Type B pancreatic cell (in vitro differentiated cells): ENCODE measurements at places on chromosomes 12 and 14.

GRCh38 chr12:11508699-11509098, 113.3 kb upstream of the PRB2 start:
- no peak for DNase-seq

DNA sequence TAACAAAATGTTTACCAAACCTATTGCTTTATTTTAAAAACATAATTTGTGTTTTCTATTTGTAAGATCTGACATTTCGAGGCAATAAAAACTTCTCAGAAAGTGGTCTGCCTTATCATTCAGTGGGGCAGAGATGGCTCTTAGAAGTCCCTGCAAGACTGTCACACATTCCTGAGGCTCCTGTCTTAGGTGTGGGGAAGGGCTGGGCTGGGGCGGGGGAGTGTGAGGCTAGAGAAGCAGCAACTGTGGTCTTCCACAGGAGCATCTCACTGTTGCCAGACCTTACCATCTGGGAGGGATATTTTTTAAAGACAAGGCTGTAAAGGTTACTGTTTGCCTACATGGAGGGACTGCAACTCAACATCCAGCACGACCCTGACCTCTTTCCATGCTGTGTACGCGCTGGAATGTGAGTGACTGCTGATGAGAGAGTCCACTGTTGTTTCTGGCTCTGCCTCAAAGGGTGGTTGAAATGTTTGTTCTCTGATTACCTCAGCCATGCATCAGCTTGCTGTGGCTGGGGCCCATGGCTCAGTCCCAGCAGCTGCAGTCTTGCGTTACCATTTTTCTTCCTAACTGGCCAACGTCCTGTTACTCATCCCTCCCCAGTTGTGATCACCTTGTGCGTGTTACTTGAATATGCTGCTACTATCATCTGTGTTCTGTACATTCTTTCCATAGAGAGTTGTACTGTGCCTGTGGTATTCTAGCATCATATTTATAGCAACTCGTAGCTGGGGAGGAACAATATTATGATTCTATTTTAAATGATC, 12.4 kb downstream of the ERG28 start:
- DNase-seq = no peak

DNA sequence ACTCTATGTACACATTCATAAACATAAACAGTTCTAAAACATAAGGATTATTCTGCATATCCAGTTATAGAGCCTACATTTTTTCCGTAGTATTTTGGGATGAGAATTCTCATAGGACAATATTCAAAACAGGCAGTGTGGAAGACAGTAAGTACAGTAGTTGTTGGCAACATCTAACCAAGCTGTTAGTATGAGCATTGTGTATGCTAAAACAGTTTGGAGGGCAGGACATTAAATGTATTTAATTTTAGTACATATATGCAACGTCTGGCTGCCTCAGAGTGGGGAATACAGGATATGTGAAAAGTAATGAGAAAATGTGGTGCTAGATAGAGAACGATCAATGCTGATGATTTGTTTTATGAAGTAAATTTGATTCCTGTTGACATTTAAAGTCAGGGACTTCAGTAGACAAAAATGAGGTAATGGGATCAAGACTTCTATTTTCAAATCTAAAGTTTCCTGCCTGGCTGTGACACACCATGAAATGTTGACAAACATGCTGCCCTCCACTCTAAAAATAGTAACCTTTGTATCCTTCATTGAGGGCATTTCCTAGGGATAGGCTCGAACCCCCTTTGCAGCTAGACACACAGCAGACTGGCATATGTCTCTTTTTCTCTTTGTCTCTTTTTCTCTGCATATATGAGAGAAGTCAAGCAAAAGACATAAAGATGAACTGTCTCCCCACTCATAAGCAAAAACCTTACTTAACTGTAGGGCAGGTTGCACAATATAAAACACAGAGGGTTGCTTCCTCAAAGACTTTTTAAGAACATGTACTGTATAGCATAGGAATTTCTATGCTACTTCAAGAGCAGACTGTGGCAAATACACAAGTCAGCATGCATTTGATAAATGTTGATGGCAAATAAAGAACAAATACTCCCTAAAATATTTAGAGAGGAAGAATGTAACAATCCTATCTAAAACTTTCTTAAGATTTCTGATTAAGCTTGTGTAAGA, 75.5 kb upstream of the GTF2A1 start:
- no peak for DNase-seq

DNA sequence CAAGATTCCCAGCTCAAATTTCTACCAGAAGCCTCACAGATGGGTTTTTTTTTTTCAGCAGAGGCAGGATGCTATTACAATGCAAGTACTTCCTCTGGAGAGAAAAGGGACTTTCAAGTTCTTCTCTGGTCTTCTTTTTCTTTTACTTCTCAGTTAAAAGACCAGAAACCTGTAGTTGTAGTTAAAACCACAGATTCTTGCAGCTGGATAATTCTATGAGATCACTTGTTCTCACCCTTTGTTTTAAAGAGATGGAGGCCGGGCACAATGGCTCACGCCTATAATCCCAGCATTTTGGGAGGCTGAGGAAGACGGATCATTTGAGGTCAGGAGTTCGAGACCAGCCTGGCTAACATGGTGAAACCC, 47.6 kb upstream of the OVCH1 start:
- no peak for DNase-seq

GRCh38 chr12:94671917-94672316, 21.6 kb upstream of the TMCC3 start:
- DNase-seq = no peak

DNA sequence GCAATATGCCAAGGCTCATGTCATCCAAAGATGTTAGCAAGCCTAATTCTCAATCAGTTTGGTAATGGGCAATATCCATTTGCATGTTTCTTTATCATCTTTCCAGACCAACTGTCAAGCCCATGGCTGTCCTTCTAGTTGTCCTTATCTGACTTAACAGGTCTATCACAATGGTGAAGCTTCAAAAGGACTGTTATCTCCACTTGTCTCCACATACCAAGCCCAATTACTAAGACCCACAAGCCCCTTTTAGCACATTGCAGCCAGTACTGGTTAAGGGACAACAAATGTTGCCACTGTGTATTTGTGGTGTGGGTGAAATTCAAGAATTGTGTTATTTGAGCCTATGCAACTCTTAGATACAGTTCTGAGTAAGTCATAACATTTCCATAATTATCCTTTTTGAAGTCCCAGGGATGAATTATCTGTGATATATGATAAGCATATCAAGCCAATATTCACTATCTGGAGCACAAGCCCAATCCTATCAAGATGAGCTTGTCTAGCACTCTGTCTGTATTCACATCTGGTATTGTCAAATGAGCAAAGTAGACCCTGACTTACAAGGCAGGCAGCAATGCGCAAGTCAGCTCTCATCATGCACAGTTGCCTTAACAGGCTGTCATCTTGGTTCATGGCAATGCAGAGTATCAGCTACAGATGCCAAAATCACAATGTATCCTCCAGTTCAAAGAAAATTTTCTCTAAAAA, 19.3 kb upstream of the ST8SIA1 start:
- DNase-seq = no peak

DNA sequence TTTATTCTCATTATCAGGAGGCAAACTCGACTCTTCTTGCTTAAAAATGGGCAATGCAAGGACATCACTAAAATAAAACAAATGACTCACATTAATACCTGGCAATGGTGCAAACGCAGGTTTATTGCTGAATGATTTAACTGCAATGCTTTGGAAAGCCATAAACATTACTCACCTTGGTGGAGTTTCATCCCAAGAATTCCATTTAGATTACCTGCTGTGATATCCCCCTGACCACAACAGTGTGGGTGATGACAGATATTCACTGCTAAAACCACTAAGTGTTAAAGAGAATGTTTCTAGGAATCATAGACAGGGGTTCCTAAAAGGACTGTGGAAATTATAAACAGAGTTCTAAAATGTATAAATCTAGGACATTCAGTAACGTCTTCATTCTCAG, 35.3 kb upstream of the CSRNP2 start:
- no peak for DNase-seq

- no peak for DNase-seq
Observed at GRCh38 chr14:74919421-74920165, 3.5 kb downstream of the RPS6KL1 start.
